ENCODE measurements at places on chromosomes 11 and 22.

DNA sequence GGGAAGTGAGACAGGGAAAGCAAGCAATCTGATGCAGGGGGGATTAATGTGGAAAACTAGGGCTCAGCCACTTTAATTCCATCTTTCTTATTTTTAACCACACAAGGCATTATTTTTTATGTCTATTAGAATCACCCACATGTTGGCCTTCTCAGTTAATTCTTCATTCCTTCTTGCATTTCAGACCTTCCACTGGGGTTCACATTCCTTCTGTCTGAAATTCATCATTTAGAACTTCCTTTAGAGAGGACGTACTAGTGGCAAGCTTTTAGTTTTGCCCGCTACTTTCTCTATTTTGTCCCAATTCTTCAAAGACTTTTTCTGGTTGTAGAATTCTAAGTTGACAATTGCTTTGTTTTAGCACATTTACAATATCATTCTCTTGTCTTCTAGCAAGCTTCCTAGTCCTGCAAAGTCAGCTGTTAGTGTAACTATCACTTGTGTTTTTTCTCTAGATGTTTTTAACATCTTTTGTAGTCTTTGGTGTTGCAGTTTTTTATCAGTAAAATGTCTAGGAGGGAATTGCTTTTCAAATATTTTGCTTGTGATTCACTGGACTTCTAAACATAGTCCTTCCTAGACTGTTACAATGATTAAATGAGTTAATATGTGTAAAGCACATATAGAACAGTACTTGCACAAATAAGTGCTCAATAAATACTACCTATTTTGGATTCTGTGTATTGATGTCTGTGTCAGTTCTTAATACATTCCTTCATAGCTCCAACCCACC is 5.5 kb upstream of the NNMT start:
- no peak for DNase-seq

GRCh38 chr11:11513422-11513821 is 108.4 kb downstream of the GALNT18 start:
- no peak for DNase-seq

DNA sequence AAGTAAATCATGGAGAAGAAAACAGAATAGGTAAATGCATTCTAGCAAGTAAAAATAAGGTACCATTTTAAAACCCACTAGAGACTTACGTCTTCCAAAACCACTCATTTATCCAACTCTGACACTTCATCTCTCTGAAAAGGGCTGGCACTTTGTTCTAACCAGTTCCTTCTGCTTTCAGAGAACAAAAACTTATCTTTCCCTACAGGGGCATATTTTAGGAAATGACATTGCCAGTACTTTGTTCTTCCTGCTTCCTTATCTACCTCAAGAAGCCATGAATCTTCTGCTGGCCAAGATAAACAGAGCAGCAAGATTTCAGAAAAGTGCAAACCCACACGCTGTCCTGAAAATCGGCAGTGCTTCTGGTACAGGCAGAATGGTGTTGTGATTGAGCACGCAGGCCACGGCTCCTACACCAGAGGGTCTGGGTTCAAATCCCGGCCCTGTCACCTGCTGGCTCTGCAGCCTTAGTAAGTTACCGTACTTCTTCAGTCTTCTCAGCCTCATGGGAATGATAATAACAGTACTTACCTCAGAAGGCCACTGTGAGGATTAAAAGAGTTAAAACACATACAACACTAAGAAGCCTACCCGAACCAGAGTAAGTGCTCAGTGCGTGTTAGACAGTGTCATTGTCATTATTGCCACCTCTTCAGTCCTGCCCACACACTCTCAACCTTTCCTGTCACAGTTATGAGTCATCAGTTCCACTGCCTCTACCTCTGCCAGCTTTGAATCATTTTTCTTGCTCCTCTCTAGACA is 11.0 kb downstream of the MPZL3 start:
- DNase-seq: peak; percentile 2

- DNase-seq: no peak
Measured at GRCh38 chr11:133895551-133895950, 50.2 kb upstream of the SPATA19 start.

- no peak for DNase-seq
Measured at GRCh38 chr11:130726234-130727037, 189.8 kb downstream of the SNX19 start.

DNA sequence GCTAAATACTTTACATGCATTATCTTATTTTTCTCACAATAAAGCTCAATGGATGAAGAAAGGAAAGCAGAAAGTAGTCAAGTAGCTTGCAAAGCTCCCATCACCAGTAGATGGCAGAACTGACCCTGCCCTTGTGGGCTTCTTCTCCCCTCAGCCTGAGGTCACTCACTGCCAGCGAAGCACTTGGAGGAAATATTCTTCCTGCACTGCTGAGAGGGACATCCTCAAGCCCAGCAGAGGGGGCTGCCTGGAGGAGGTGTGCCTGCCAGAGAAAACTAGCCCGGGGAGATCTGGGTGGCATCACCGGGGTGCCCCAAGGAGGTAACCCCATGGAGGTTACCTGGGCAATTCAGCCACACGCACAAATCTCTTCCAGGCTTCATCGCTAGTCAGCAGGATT is 6.6 kb downstream of the APOL4 start:
- peak; percentile 20 for DNase-seq

GRCh38 chr11:46896719-46897406 is 21.5 kb downstream of the LRP4 start:
- DNase-seq: peak; percentile 31

- DNase-seq: no peak
Measured at GRCh38 chr11:134041791-134042696, 26.8 kb upstream of the JAM3 start.

- DNase-seq: no peak
Measured at GRCh38 chr11:130192845-130193267, 33.3 kb downstream of the ST14 start.

DNA sequence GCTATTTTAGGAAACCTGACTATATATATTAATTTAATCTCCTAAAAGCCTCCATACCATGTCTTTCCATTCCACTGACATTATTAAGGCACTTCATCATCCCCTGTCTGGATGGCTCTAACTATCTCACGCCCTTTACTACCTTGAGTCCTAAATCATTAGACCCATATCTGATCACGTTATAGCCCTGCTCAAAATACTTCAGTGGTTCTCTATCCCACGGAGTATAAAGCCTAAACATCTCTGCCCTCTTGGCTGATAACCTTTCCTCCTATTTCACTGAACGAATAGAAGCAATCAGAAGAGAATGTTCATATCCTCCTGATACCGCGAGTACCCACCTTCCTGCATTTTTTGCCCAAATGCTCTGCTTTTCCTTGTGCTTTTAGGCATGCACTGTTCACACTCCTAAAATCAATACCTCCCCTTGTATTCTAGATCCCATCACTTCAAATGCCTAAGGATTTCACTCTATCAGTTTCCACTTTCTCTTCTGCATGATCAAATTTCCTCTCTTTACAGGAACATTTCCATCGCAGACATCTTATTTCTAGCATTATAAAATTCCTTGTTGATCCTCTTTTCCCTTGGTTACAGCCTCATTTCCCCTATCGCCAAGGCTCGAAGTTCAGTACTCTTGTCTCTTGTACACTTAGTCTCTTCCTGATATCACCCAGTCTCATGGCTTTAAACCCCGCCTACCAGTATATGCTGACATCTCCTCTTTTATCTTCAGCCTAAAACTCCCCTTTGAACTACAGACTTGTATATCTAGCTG is 45.0 kb upstream of the BIRC3 start:
- no peak for DNase-seq

DNA sequence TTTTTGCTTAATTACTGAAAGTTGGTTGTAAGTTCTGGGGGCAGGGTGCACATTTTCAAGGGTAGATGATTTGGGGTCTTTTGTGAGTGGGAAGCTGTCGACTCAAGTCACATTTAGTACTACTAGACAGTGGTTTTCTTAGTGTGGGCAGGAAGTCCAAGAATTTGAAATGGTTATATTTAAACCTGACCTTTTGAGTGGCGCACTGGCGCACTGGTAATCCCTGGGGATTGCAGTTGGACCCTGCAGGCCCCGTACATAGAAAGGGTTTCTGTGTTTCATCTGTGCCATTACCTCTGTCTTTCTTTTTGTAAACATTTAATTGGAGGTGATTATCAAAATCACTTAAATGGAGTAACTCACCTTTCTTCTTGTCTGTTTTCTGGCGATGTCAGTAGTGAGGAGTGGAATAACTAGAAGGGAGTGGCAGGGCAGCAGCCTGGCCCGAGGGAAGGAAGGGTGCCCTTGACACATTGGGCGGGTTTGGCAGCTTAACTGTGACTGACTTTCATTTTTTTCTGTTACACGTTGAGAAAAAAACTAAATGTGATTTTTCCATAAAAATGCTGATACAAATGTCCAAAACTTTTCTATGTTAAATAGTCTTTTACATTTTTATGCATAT is 101.8 kb upstream of the GAL start:
- DNase-seq: no peak

DNA sequence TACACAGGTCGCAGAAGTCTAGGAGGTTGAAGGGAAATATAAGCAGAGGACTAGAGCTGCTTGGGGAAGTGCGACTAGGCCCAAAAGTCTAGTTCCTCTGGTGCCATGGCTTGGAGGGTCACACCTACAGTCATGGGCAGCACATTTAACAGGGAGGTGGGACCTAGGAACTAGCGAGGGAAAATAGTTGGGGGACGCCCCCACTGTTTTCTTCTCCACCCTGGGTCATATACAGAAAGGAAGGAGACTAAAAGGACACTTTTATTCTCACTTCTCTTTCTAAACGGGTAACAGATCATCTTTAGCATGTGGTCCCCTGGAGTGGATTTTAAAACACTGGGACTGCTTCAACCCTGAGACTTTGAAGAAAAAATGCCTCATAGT is 16.6 kb downstream of the APIP start:
- DNase-seq: no peak

- DNase-seq: no peak
Measured at GRCh38 chr11:102214623-102215022, 102.7 kb upstream of the BIRC3 start.

GRCh38 chr22:17303441-17303839 is 65.8 kb upstream of the CECR2 start:
- DNase-seq: no peak

GRCh38 chr11:46920755-46921154 is 2.4 kb upstream of the LRP4 start:
- DNase-seq: no peak

DNA sequence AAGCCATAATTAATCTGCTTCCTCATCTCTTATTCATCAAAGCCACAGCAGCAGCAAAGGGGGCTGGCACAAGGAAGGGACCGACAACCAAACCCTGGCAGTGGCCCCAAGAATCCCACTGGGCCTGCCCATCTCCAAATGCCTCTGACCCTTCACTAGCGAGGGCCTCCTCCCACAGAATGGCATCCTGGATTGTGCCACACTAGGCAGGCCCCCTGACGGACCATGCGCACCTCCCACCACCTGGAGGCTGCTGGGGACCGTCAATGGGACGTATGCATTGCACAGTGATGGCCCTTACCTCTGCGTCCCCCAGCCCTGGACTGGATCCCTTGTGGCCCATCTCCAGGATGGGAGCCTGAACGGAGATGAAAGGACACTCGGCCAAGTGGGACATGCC is 4.1 kb upstream of the RTN4R start:
- no peak for DNase-seq
